Right renal pelvis (tissue), 4 donors: ENCODE measurements at places on chromosomes 1 and 21. TPM values are rescaled to one million over a fixed set of nuclear protein-coding genes. Genes with fewer than 3 reads are reported as not detected.

Gene LCA5L
- 3.8 TPM for polyA plus RNA-seq

Gene ADAM30
- polyA plus RNA-seq = not detected

Gene GPR153
- polyA plus RNA-seq = 7.2 TPM

Gene MAP10
- polyA plus RNA-seq = 6.8 TPM

Gene AMY1C
- not detected for polyA plus RNA-seq

Gene TMCO4
- polyA plus RNA-seq = 21.7 TPM

Gene ASCL5
- polyA plus RNA-seq = 0.07 TPM

Gene FAM163A
- 0.74 TPM for polyA plus RNA-seq

Gene DAB1
- polyA plus RNA-seq = 7.0 TPM

Gene CFHR2
- polyA plus RNA-seq = not detected

Gene ZMYND12
- polyA plus RNA-seq = 3.9 TPM

Gene PPIAL4G
- not detected for polyA plus RNA-seq

Gene INPP5B
- 21.7 TPM for polyA plus RNA-seq

Gene LRRC8B
- 8.9 TPM for polyA plus RNA-seq

Gene PADI3
- 0.14 TPM for polyA plus RNA-seq

Gene ADAMTS5
- 24.7 TPM for polyA plus RNA-seq

Gene IL6R
- 6.5 TPM for polyA plus RNA-seq

Gene MROH7
- 4.7 TPM for polyA plus RNA-seq

Gene OR2M3
- 0.03 TPM for polyA plus RNA-seq

Gene CACNA1E
- 0.32 TPM for polyA plus RNA-seq

Gene PLEKHN1
- 0.61 TPM for polyA plus RNA-seq

Gene RUNX1
- 2.3 TPM for polyA plus RNA-seq

Gene TSEN15
- 42.8 TPM for polyA plus RNA-seq

Gene THEM5
- polyA plus RNA-seq = 0.70 TPM

Gene SLC35F3
- polyA plus RNA-seq = 0.55 TPM

Gene LCE1C
- not detected for polyA plus RNA-seq

Gene HPCAL4
- polyA plus RNA-seq = 1.7 TPM

Gene SERPINC1
- polyA plus RNA-seq = 0.21 TPM

Gene RAB42
- polyA plus RNA-seq = 3.2 TPM

Gene TCHHL1
- polyA plus RNA-seq = not detected

Gene ELK4
- 13.4 TPM for polyA plus RNA-seq

Gene OBSCN
- 24.6 TPM for polyA plus RNA-seq
